ENCODE measurements at places on chromosomes 3 and 15. TPM values are rescaled to one million over a fixed set of nuclear protein-coding genes. Genes with fewer than 3 reads are reported as not detected.

DNA sequence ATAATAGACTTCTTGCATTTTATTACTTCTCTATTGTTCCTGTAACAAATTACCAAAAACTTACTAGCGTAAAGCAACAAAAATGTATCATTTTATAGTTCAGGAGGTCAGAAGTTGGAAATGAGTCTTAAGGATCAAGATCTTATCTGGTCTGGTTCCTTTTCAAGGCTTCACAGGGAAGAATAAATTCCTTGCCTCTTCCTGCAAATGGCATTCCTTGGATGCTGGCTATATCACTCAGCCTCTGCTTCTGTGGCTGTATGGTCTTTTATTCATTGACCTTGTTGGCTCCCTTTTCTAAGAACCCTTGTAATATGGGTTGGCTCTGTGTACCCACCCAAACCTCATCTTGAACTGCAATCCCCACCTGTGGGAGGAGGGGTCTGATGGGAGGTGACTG lies 478.4 kb upstream of the THBS1 start:
- DNase-seq, result no peak

DNA sequence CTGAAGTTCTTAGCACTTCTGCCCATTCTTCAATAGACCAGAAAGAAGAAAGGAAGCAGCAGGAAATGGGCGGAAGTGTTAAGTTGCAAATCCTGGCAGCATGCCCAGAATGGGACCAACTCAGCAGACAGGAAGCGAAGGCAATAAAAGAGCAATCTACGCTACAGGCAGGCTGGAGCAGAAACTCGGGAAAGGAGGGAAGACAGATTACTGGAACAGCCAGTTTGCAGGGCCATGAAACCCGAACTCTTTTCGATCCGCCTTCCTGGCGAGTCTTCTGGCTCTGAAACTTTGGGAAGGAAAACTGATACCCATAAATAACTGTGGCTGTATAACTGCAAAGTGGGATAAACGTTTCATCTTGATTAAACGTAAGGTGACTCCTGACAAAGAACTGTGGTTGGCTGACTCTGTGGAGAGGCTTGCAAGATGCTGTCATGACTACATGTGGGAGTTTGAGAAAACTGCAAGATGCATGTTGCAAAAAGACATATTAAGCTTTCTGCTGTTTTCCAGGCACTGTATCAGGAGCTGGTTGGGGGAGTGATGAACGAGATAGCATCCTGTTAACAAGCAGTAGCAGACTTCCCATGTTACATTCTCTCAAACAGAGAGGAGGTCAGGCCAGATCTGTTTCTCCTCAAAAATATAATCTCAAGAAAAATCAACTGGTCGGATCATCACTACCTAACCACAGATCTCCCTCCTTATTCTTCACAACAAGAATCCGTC lies 67.8 kb downstream of the FMN1 start:
- DNase-seq, result no peak

- DNase-seq, result no peak
Observed at GRCh38 chr15:24752354-24752753, 76.8 kb downstream of the NPAP1 start.

- no peak for DNase-seq
Observed at GRCh38 chr3:9955067-9955502, 2.9 kb upstream of the PRRT3 start.

DENND6A gene
- total RNA-seq, result 62.7 TPM

RYK gene
- total RNA-seq, result 100 TPM

Data from omental fat pad (tissue), 4 donors.